Left lung (tissue), 14 donors: ENCODE measurements at places on chromosomes 7 and 10. TPM values are rescaled to one million over a fixed set of nuclear protein-coding genes. Genes with fewer than 3 reads are reported as not detected.
A peak's percentile ranks its signal among the peaks of the same experiment; 100 is the strongest.

Gene PCGF5
- 33.3 TPM for total RNA-seq

DNA sequence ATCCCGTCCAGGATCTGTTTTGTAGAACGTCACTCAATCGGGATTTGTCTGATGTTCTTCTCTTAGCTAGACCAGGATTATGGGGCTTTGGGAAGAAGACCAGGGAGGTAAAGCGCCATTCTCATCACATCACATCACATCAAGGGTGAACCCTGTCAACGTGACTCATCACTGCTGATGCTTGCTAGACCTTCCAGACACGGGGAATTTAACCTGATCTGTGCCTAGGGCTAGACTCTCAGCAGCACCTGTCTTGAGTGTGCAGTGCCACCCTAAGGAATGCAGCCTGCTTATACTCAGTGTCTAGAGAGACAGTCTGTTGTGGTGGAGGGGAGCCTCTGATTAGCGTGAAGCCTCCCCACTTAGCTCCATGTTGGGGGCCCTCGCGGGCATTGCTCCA lies 678.6 kb upstream of the FOXK1 start:
- DNase-seq: no peak

Gene SLC18A3
- total RNA-seq: not detected

DNA sequence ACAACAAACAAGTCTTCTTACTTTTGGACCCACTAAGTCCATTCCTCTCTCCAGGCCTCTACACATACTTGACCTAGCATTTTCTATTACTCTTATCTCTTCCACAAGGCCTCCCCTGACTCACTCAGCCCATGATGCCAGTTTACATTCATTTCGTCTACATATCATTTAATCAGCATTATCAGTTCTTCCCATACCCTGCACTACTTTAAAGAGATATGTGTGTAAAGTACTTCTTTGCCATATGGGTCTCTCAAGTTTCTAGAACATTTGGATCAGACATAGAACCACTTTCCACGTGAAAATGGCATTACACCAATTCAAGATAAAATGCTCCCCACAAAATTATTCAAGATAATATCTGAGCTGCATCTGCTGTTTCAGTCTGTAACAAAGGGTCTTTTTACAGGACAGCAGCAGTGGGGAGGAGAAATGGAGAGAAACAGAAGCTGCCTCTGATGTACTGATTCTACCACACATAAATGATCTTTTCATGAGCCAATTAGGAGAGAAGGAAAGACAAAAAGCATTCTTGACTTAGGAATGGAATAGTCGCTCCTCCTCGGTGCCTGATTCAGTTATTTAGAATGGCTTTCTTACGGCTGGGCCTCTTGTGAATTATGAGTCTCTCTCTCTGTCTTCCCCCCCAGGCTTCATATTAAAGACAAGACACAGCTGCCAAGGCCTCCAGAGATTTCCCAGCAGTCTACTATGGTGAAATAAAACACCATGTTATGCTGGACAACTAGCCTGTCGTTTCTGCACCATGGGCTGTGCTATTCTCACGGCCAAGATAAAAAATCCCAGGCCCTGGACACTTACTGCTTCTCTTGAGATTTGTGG lies 46.9 kb upstream of the SEPTIN7 start:
- DNase-seq: no peak

Gene CPA2
- total RNA-seq: not detected

Gene MSMB
- total RNA-seq: not detected

- no peak for DNase-seq
These were observed 153.3 kb downstream of the ARID5B start for GRCh38 chr10:62054830-62055229.

Gene SPDYE2B
- not detected for total RNA-seq

Gene VAX1
- not detected for total RNA-seq

- DNase-seq: no peak
These were observed 33.5 kb downstream of the FAM204A start for GRCh38 chr10:118308664-118309063.

DNA sequence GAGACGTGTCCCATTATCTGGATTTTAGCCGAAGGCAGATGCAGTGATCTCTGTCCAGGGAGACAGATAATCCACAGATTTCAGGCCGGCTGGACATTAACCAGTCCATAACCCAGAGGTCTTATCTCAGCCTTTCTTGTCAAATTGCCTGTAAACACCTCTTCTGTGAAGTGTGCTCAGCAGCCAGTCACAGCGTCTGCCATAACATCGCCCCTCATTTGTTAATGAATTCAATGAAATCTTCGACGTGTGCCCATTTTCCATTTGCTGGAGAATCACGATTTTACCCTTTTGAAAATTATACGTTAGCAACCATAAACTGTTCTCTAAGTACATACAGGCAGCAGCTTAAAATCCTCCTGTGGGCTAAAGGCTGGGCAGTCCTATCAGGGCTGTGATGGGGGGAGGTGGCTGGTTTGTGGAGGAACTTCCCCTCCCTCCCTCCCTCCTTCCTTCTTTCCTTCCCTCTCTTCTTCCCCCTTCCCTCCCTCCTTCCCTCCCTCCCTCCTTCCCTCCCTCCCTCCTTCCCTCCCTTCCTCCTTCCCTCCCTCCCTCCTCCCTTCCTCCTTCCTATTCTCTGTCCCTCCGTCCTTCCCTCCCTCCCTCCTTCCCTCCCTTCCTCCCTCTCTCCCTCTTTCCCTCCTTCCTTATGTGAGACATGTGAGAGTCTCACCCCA lies 26.6 kb upstream of the FAM20C start:
- DNase-seq: peak; percentile 28

- DNase-seq: no peak
These were observed 5.7 kb downstream of the ADARB2 start for GRCh38 chr10:1731592-1731991.

DNA sequence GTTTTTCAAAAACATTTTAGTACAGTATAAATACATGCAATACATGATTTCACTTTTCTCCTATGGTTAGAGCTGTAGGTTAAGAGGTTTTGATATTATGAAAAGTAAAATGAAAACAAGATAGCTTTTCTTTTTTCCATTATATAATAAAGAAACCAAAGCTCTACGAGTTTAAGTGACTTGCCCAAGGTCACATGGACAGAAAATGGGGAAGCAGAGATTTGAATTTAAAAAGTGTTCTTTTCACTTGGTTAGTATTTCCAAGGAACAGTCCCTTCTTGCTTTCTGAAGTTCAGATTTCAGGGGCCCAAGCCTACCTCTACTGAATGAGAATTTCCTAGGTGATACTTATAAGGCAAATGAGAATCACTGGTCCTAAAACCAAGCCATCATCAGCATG lies 13.2 kb upstream of the MAP3K8 start:
- no peak for DNase-seq

DNA sequence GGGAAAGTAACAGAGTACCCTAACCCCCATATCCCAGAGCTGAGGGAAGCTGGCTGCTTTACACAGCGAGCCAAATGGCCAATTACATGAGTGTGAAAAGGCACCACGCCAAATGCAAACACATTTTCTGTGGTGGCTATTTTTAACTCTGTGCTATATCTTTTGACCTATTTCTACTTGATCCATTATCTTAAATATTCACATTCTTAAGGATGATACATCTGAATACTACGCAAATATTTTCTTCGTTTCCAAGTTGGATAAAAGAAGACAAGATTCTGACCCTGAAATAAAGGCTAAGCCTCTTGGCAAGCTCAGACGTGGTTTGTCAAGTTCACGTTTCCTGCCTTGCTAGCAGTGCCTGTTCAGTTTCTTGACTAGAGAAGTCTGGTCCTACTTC lies 146.7 kb upstream of the TMEM196 start:
- no peak for DNase-seq

- DNase-seq: no peak
These were observed 130.8 kb downstream of the PRPF18 start for GRCh38 chr10:13717571-13717935.

DNA sequence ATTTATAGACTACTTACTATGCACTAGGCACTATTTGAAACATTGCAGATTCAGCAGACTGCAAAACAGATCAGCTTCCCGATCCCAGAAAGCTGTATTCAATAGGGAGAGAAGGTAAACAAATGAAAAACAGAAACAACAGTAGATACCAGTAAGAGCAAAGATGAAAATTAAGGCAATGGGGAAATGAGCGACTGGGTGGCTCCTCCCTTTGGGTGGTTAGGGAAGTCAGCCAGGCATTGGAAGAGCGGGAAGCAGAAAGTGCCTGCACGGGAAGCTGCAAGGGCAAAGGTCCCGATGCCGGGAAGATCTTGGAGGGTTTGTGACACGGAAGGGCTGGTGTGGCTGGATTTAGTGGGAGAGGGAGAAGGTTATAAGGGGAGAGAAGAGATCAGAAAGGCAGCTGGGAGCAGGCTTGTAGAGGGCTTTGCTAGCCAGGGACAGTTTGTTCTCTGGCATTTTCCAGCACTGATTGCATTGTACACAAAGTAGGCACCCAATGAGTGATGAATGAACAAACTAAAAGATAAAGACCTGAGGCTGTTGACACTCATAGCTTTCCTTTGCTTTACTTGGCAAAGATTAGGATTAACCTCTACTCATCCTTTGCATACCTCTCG lies 67.8 kb downstream of the NAMPT start:
- DNase-seq: peak; percentile 45

Gene TMEM178B
- 0.16 TPM for total RNA-seq

DNA sequence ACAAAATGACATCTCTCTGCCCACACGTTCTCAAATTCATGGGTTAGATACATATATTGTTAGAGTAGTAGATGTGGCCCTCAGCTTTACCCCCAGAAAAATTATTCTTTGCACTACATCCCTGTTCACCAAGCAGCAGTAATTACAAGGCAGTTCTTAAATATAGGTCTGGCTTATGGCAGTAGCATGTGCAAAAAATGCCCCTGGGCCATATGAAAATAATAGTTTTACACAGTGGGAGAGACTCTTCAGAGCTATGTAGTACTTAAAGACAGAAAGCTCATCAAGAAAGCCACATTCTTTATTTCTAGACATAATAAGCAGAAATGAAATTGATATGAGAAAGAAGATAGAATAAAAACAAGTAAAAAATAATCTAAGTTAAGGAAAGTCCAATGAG lies 196.3 kb upstream of the FOXP2 start:
- no peak for DNase-seq

DNA sequence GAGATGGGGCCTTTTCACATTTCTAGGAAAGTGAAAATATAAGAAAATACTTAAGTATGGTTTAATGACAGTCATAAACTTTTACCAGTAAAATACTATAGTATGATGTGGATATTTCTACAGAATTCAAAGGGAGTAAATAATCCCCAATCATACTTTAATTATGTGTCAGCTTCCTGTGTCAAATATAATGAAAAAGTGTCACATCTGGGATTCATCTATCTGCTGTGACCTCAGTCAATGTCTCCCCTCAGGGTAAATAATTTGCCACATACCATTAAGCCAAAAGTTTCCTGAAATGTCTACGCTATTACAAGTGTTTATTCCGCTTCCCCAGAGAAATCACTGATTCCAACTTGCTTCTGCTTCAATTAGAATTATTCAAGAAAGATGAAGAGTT lies 110.5 kb downstream of the ITGA8 start:
- no peak for DNase-seq

Gene NODAL
- total RNA-seq: not detected

DNA sequence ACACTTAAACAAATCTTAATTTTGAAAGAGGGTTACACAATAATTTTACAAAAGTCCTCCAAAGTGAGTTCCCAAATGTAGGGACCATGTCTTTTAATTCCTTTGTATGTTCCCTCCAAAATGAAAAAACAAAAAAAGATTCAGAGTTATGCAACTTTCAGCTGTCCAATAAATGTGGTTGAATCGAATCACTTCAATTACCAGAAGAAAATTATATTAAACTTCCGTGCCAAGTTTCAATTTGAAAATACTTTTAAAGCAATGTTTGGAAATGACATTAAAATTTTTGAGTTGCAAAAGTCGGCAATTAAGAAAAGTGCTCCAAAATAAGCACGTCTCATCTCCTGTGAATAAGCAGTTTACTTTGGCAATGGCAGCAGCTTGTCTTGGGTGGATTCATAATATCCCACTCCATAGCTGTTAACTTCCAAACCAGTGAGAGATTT lies 60.3 kb upstream of the C1GALT1 start:
- DNase-seq: no peak

DNA sequence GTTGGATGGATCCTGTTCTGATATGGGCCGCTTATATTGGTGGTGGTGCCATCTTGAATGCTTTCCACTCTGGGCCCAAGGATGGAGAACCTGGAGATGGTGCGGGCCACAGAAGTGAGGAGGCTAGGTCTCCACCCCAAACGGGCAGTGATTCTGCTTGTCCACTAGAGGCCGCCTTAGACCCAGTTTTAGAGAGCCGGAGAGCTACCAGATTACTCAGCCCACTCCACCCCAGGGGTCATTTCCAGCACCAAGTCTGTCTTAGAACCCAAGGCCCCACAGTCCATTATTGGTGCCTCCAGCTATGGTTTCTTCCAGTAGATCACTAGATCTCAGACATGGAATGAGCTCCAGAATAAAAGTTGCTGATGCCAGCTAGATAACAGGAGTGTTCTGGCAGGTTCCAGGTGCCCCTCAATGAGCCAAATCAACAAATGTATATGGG lies 11.8 kb upstream of the CAMK2G start:
- peak; percentile 78 for DNase-seq

Gene CH25H
- total RNA-seq: 14.7 TPM

Gene ZNF488
- 0.73 TPM for total RNA-seq

- DNase-seq: no peak
These were observed 9.3 kb downstream of the OR2A14 start for GRCh38 chr7:144132262-144132661.

Gene DPP6
- total RNA-seq: 0.52 TPM

DNA sequence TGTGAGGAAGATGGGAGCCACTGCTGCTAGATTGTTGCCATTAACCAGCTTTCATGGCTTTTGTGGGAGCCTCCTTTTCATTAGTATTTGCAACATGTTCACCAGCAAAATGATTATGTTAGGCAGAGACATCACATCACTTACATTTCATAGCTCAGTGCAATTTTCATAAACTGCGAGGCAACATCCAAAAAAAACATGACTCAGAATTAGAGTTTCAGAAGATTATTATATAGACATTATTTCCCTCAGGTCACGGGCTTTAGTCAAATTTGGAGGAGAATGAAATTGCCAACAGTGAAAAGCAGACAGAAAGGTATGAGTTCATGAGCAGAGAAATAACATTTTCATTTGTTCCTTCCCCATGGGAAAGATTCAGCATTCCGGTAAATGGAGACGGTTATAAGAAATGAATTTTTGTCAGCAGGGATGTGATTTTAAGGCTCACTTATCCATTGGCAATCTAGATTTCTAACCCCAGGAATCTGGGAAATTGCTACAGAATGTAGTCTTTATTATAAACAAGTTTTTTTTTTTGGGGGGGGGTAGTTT lies 573.2 kb downstream of the AUTS2 start:
- DNase-seq: no peak
